Skeletal muscle cell (primary cell): ENCODE measurements at places on chromosomes 7 and 10.
A peak's percentile ranks its signal among the peaks of the same experiment; 100 is the strongest.

DNA sequence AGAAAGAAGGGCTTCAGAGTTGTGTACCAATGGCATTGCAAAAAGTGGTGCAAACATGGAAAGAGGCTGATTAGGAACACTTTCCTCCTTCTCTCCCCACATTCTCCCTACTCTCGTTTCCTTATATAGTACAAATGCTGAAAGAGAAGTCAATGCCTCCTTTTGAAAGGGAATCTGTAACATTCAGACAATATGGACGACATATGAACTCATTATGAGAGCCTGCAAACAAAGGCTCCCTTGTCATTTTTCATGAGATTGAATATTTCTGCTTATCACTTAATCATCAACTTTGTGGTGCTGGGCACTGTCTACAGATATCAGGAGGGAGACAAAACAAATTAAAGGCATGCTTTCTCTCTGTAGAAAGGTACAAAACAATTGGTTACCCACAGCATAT, 437.1 kb upstream of the PHF14 start:
- no peak for DNase-seq

GRCh38 chr10:127943336-127943910, 36.5 kb downstream of the PTPRE start:
- DNase-seq, result no peak

GRCh38 chr7:122643250-122643649, 55.7 kb downstream of the RNF133 start:
- DNase-seq, result no peak

DNA sequence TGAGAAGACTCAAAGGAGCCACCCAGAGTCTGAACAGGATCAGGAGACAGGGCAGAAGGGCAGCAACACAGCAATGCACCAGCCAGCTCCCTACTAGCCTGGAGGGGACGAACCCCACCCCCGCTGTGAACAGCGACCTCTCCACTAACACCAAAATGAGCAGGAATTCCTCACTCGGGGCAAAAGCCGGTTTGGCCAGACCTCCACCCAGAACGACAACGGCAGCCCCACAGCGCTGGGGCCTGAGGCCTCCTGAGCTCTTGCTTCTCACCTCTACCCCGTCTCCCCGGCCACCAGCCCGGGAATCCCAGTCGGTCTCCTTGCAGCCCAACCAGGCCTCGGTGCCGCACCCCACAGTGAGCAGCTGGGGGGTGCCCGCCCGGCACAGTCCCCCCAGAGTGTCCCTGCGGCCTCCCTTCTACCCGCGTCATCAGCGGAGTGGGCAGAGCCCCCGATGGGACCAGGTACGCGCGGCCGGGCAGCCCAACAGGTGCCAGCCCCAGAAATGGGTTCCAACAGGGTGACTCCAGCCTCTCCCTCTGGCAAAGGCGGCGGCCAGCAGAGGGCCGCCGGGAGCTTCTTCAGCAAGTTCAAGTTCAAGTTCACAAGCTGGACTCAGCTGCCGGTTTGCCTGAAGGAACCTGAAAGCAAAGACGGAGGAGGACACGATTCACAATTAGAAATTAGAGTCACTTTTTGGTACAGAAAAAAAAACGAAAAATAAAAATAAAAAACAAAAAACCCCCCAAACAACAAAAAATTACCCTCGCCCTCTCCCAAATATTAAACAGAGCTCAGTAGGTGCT, 129.0 kb downstream of the MARCHF5 start:
- peak; percentile 6 for DNase-seq

DNA sequence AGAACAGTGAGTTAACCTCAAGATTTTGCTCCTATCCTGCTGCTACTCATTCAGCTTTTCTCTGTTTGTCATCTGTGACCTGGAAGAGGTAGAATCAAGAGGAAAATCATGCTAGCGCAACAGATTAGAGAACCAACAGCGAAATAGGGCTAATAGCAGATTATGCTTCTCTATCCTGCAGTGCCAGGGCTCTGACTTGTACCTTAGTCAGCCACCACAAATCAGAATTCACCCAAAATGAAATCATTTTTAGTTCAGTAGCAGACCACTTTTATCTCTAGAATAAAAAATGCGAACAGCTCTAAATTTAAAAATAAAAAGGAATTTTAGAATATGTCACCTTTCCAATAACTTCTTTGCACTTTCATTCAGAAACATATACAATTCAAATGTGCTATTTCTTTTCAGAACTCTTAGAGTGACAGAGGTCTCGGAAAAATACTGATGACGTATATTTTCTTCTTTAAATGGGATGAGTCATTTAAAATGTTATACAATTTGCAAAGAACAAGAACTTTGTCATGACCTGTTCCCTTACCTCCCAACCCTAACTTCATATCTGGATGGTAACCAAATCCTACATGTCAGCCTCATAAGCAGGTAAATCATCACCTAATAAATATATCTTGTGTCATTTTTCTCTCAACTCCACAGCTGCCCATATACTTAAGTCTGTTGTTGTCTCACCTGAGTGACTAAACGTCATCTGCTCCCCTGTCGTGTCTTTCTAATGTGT, 896.4 kb downstream of the PCDH15 start:
- DNase-seq, result no peak

DNA sequence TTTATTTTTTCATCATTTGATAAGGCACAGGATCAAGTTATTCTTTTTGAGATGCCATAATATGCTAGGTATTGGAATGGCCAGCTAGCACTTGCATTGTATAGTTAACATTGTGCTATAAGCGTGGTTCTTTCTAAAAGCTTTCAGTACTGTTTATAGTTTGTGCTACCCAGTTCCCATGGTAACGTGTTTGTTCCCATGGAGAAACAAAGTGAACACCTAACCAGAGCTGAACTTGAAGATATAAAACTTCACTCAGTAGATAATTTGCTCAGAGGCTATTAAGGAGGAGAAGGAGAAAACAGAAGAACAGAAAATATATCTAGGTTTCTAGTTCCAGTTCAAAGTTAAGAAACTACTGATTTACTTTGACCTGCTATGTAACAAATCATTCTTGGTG, 23.6 kb upstream of the ITGB8 start:
- no peak for DNase-seq

DNA sequence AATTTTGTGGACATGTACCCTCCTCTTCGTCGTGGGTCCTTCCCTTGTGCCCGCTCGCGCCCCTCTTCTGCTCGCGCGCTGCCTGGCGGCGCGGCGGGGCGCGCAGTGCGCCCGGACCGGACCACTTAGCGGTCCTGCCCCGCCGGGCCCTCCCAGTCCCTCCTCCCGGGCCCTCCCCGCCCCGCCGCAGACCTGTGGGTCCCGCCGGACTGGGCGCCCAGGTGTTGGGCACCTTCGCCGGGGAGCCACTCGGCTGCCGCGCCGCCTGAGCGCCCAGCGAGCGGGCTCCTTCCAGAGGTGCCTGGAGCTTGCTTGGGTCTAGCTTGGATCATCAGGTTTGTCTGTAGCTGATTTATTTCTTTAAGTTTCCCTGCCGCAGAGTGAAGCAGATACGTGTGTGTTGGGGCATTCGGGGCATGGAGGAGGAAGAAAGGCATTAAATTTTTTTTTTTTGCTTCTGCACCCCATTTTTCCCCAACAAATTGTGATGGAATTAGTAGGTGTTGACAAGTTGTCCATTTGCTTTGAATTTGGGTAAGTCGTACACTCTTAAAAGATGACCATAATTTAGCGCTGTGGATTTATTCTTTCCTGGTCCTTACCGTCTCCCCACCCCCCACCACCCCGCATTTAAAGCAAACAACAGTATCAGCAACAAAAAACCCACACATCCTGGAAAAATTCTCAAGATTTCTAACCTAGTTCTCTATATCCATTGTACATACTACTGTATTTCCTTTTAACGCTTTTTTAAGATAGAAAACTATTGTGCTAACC, 905 bp downstream of the C1GALT1 start:
- DNase-seq, result no peak

DNA sequence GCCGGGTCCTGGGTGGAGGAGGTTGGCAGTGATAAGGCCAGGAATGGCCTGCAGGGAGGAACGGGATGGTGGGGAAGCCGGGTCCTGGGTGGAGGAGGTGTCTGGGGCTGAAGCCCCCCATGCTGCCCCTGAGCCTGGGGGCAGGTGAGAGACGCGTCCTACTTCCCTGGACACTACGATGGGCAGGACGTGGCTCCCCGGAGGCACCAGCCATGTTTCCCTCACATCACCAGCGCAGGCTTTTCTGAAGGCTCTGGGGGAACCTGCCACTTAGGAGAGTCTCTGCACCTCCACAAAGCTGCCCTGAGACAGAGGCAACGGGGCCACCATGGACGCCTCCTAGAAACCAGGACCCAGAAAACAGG, 324.8 kb downstream of the DNAJB6 start:
- DNase-seq, result no peak

- no peak for DNase-seq
These were observed 220.0 kb downstream of the KIF20B start for GRCh38 chr10:89921403-89921802.

GRCh38 chr7:46545790-46546189, 624.7 kb upstream of the IGFBP3 start:
- DNase-seq, result peak; percentile 28

GRCh38 chr10:33335801-33336581, 1.5 kb upstream of the NRP1 start:
- DNase-seq, result no peak
